ENCODE measurements at places on chromosomes 3 and 15.

DNA sequence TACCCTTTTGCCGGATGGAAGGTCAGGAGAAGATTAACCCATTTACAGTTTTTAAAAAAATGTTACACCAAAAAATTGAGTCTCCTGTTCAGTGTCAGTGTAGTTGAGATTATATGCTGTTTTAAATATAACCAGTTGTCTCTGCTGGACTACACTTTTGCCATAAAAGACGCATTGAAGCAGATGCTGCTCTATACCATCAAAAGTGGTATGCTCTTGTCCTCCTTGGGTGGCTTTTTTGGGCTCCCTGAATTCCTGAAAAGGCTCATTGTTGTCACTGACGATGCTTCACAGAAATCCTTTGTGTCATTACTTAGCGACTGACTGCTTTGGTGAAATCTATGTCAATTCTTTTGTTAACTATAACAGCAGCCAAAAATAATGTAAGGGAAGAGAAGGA lies 133.9 kb upstream of the SKOR1 start:
- DNase-seq = no peak

- DNase-seq = no peak
Measured at GRCh38 chr3:119898478-119899191, 116.7 kb downstream of the NR1I2 start.

DNA sequence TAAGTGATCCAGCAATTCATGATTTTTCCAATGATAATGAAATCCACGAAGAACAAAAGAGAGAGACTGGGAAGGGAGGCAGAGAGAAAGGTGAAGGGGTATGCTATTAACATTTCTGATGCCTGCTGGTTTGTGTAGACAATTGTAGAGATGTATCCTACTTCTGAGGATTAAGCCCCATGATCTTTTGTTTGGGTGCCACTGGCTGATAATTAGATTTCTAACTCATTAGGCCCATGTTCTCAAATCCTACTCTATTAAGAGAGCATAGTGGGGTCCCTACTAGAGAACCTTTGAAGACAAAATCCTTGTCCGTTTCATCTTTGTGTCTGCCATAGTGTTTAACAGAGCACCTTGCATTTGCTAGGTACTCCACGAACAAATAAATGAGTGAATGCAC lies 2.7 kb upstream of the GNB4 start:
- DNase-seq = no peak

- DNase-seq = no peak
Measured at GRCh38 chr3:19106307-19106706, 42.0 kb upstream of the KCNH8 start.

DNA sequence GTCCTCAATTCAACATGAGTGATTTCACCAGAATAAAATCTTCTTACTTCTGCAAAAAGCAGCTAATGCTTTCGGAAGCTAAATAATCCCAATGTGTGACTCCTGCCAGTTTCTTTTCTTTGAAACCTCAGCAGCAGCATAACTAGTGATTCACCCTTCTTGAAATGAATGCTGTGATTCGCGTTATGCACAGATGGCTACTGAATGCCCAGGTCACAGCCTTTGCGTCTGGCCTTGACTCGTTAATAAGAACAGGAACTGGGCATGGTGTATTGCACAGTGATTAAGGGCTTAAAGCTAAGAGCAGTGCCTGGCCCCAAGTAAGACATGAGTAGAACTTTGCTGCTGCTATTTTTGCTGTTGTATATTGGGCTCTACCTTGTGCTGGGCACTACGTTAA lies 19.0 kb downstream of the CGNL1 start:
- DNase-seq = no peak

Data from KG1 (cell line).